ENCODE measurements at places on chromosomes 4 and X. TPM values are rescaled to one million over a fixed set of nuclear protein-coding genes. Genes with fewer than 3 reads are reported as not detected.

Gene TMEM35A
- not detected for total RNA-seq

Gene CXCL1
- 267 TPM for total RNA-seq

- DNase-seq, result no peak
These were observed 33.1 kb upstream of the ANK2 start for GRCh38 chr4:113016377-113016776.

DNA sequence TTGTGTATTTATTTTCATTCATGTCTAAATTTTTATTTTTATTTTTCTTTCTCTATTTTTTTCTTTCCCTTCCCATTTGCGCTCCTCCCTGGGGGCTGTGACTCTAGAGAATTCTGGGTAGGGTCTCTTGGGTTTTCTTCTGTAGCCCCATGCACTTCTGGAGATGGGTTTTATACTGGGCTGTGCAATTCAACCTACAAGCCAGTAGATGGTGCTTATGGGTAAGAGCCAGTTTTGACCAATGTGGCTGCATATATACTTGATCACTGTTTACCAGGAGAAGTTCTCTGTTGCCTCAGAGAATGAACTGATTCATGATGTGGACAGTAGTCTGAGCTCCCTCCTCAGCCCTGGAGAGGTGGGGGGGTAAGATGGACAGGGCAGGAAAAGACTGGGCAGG is 614.6 kb downstream of the PCDH19 start:
- DNase-seq, result no peak

DNA sequence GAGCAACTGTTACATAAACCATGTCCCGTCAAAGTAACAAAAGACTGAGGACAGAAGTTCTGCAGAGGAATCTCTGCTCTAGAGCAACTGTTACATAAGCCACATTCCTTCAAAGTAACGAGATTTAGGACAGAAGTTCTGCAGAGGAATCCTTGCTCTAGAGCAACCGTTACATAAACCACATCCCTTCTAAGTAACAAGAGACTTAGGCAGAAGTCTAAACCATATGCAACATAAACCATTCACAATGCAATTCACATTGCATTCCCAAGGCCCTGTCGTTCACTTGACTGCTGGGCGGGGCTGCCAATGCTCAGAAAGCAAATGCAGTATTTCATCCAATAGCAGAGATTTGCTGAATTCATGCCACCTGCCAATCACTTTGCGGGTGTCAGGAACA is 124.4 kb upstream of the PUDP start:
- DNase-seq, result no peak

DNA sequence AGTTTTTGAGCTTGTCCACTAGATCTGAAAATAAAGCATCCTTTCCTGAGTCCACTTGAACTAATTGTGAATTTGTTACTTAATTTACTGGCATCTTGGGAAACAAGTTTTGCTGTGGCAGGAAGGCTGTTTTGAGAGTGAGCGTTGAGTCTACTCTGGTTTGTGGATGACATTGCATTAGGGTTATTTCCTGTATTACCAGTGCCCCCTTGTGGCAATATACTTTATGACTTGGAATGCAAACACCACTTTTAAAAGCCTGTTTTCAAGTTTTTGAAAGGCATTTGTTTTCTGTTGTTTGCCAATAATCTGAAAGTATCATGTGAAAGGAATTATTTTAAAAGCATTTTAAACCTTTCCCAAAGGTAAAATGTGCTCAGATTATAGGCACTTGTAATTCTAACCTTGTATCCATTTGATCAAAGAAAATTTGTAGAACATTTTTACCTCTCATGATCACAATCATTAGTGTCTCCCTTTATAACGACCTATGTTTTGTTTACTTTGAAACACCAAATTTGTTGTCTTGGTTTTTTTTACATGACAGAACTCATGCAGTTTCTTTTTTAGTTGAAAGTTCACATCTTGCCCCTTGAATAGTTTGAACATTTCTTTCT is 18.0 kb upstream of the CYP2U1 start:
- peak; percentile 76 for DNase-seq

DNA sequence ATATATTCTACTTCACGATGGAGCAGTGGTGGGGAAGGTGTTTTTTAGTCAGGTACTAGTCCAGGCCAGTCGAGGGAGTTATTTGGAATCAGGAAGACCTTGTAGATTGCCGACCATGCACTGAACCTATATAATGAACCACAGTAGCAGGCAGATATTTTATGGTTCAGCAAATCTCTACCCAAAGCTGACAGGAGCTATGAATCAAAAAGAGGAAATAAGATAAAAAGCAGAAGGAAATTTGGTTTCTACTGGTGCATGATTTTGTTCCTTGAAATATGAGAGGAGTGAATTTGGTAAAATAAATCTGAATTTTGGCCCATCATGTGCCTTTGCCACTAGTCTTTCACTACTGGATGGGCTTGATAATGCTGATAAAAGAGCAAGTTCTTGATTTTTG is 924.3 kb upstream of the DIAPH2 start:
- no peak for DNase-seq

GRCh38 chr4:141455651-141456050 is 180.7 kb upstream of the IL15 start:
- no peak for DNase-seq

DNA sequence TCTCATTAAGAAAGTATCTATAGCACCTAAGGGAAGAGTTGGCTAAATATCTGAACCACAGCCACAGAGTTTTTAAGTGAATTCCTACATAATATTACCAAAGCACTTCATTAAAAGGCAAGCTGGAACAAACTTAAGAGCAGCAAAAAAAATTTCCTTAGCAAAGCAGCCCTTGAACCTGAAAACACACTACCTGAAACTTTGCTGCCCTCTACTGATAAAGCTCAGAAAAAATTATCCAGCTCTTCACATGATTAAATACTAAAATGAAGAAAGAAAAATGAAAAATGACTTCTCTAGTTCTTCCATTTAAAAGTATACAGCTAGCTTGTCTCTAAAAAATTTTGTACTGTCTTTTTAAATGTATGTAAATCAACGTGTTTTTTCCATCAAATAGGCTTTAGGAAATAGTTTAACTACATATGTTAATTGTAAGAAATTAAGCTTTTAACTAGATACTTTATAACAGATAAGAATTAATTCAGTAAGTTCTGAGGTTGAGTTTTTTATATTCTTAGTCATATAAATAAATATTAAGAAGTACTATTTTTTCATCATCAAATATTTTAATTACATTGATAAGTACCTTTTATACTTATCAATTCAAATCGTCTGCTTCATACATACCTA is 156.1 kb downstream of the STPG2 start:
- peak; percentile 56 for DNase-seq

- DNase-seq, result peak; percentile 70
These were observed 16.0 kb upstream of the EPGN start for GRCh38 chr4:74292111-74292870.

Gene ACE2
- 0.81 TPM for total RNA-seq

- peak; percentile 63 for DNase-seq
These were observed 83.6 kb downstream of the MXRA5 start for GRCh38 chrX:3262901-3263300.

DNA sequence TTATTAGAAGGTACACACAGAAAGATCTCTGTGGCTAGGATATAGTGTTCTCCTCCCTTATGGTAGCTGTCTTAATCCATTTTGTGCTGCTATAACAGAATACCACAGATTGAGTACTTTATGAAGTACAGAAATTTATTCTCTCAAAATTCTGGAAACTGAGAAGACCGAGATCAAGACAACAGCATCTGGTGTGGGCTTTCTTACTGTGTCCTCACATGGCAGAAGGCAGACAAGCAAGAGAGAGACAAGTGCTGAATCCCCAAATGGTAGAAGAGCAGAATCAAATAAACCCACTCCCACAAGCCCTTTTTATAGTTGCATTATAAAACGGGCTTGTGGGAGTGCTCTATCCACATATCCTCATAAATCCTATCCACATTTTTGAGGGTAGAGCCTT is 373.1 kb downstream of the GABRG1 start:
- no peak for DNase-seq

Gene PIM2
- 24.1 TPM for total RNA-seq

Gene USP51
- total RNA-seq, result 0.22 TPM

GRCh38 chrX:70132224-70132623 is 1.0 kb upstream of the IGBP1 start:
- peak; percentile 14 for DNase-seq

Gene CEP44
- total RNA-seq, result 8.4 TPM

DNA sequence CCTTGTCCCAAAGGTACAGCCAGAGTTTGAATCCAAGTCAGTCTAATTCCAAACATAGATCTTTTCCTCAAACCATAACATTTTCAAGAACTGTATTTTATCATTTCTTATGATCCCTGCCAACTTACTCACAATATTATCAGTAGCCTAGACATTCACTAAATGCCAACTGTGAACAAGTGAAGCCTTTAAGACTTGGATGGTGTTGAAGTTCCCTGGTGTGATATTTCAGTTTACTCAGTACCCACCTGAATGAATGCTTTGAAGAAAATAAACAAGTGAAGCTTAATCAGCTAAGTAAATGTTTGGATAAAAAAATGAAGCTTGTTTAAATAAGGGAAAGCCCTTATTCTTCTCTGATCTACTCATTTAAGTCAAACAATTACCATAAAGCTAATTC is 1028.3 kb downstream of the DMD start:
- no peak for DNase-seq

DNA sequence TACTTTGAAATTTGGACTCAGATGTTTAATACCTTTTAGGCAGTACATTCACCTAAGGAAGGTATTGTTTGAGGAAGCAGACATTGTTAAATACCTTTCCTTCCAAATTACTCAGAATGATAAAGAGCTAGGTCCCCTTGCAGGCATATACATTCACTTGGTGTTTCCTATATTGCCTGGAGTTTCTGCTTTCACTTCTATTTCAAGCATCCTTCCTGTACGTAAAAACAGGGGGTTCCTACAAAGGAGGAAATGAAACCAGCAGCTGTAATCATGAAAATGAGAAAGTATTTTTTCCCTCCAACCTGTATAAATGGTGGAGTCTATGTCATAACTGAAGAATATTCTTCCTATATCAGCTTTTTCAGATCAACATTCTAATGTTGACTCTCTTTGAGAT is 90.4 kb upstream of the RASGEF1B start:
- DNase-seq, result no peak

GRCh38 chrX:39886282-39886681 is 211.5 kb downstream of the BCOR start:
- DNase-seq, result no peak

Gene SULT1B1
- 0.04 TPM for total RNA-seq

Gene GJB1
- total RNA-seq, result not detected

Gene NRK
- 0.73 TPM for total RNA-seq

- no peak for DNase-seq
These were observed 84.3 kb upstream of the PLAC1 start for GRCh38 chrX:134742573-134742972.

Gene TRIM75
- not detected for total RNA-seq

Gene TMEM187
- 12.4 TPM for total RNA-seq

- DNase-seq, result no peak
These were observed 69.7 kb upstream of the TLR3 start for GRCh38 chr4:185999207-185999606.

DNA sequence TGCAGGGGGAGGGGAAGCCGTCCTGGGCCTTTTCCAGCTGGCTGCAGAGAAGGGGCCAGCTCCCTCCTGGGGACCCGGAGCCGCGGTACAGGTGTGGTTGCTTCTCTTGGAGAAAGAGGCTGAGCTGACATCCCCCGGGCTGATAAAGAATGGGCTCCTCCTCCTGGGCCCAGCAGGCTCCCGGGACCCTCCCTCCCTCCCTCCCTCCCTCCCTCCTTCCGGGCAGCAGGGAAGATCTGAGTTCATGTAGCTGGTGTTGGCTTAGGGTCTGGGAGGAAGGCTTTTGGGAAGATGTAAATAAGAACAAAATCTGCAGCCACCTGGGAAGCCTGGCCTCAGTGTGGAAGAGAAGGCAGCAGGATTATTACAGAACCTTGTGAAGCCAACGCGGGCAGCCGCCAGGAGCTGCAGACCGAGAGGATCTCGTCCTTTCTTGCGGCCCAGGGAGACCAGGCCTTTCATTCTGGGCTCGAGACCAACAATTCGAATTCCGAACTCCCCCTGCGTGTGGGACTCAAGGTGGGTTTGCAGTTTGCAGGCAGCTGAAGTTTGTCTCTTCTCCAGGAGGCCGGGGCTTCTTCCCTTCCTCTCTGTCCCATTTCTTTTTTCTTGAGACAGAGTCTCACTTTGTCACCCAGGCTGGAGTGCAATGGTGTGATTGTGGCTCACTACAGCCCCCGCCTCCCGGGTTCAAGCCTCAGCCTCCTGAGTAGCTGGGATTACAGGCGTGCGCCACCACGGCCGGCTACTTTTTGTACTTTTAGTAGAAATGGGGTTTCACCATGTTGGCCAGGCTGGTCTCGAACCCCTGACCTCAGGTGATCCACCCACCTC is at the start of gene PLCXD1:
Gene PLCXD1, plus strand, starts transcription at position 216 of the 834 bp plus-strand sequence. CDS start 2,807 bp downstream, outside the sequence.
- DNase-seq, result no peak

DNA sequence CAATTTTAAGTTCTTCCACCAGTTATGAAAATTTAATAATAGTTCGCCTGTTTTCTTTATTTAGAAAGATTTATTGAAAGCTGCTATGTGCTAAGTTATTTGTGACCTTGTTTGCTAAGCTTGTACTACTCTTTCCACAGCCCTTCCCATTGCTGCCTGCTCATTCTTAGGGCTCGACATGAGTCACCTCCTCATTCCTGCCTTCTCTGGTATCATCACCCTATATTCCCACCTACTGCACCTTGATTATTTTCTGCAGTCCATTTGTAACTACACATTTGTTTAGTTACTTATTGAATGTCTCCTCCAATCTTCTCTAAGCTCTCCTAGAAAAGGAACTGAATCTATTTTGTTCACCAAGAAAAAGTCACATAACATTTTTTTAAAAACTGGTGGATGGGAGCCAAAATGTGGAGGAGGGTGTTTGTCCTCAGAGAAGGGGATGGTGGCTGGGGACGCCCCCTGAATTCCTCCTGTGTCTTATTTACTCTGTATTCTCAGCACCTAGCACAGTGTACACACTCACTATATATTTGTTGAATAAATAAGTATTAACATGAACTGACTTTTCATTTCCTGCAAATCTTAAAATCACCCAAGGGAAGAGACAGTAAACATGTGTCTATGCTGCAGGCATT is 3.7 kb upstream of the RAB9A start:
- peak; percentile 52 for DNase-seq

DNA sequence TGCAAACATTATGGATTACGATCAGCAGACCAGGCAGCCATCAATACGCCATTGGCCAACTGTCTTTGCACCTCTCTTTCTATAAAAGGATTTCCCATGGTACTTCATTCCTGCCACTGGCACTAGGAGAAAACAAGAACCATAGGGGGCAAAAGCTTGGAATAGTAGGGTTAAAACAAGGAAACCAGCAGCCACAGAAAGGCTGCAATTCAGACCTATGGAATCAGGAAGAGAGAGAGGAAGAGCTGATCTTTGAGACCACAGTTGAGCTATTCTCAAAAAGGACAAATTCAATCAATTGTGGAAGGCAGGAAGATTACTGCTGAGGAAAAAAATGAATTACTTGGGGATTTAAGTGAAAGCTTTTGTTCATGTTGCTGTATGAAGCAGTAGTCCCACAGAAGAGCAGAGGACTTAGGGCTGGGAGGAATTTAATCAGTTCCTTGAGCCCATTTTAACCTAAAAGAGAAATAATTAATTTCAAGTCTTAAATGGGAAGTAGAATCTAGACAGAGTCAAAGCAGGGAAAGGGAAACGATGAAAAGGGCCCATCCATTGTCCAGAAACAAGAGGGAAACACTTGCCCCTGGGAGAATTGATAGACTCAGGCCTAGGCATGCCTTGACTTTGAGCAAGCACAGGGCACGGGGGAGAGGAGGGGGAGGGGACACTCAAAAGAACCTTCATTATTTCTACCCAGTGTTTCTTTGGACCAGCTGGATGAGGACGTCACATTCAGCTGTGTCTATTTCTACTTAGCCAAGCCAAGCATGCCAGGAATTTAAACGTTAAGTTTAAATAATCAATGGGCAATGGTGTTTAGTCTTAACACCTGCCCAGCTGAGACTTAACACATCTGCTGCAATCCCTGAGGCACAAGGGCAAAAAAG is 50.7 kb downstream of the SCD5 start:
- DNase-seq, result no peak
